HFF-Myc (cell line): ENCODE measurements at places on chromosomes 5 and 9.
A peak's percentile ranks its signal among the peaks of the same experiment; 100 is the strongest.

- no peak for DNase-seq
Observed at GRCh38 chr5:119405419-119405818, 46.9 kb upstream of the HSD17B4 start.

DNA sequence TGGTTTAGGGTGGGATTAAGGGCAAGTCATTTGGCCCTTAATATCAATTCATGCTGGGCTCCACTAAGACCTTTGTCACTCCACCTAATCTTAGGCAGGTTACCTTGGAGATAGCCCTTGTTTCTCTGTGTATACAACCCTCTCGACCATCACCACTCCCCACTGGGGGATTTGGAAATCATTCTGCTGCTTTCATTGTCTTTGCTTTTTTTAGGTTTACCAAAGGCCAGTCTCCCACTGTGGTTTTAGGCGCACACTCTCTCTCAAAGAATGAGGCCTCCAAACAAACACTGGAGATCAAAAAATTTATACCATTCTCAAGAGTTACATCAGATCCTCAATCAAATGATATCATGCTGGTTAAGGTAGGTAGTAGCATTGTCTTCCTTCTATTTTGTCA is 6.2 kb downstream of the GZMK start:
- DNase-seq = no peak

GRCh38 chr9:99051851-99052250 is 53.1 kb upstream of the TGFBR1 start:
- DNase-seq = no peak

DNA sequence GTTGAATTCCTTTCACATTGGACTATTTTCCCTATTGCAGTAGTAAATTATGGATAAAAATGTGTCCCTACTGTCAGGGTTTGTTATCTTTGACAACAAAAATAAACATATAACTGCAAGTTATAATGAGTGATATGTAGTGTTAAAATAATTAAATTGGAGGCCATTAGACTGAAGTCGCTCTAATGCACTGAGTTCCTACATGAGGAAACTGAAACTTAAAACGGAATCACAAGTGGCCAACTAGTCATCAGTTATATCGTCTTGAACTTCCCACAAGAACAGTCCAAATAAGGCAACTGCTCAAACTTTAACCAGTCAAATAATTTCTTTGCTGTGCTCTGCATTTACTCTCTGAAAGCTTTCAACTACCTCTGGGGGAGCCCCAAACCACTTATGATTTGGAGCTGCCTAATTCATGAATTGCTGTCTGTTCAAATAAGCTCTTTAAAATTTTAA is 2.1 kb upstream of the IFT74 start:
- DNase-seq = no peak

GRCh38 chr9:136140966-136141365 is 22.3 kb upstream of the TMEM250 start:
- DNase-seq = no peak

DNA sequence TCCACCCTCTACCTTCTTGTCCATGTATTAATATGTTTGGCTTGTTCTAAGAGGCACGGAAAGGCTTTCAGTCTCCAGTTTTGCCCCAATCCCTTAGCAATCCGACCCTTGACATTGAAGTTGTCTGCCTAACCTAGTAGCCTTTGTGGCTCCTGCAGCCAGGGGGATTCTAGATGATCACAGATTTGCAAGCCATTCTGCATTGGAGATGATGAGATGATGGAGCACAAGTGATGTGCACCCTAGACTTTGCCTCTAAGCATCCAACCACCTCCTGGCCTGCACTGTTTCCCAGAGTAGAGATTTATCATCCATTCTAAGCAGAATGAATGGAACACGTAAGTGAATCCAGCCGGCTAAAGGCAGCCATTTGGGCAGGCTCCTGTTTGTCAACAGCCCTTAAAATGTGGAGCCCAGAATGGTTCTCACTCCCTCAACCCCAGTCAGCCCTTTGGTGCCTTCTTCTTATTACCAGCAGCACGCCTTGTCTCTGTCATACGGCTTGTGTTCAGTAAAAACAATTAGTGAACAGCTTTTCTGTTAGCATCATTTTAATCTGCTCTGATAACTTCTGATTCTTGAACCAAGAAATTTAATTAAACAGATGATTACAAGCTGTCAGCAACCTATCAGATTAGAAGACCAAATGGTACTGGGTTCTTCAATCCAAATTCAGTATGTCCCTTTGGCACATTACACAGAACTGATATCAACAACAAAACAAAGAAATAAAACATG is 5.7 kb upstream of the TRAF1 start:
- no peak for DNase-seq

DNA sequence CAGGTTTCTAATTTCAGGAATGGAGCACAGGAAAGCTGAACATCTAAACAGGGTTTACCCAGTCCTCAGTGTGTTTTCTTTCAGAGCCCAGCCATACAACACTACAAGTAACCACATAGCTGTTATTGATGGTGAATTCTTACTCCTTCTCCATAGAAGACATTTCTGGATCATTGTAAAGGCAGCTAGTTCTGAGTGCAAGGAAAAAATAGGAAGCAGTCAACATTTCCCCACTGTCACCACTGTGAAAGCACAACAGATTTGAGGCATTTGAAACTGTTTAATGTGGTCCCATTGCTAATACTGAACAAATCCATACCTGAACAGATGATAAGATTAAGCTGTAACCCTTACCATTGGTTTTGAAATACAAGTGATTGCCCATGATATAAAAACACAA is 145.0 kb upstream of the PCA3 start:
- no peak for DNase-seq

- DNase-seq = no peak
Observed at GRCh38 chr9:127910613-127911205, 6.1 kb downstream of the ST6GALNAC4 start.

GRCh38 chr9:69918322-69918721 is 97.7 kb downstream of the CFAP95 start:
- no peak for DNase-seq

GRCh38 chr5:143217804-143218160 is 185.7 kb downstream of the NR3C1 start:
- no peak for DNase-seq

DNA sequence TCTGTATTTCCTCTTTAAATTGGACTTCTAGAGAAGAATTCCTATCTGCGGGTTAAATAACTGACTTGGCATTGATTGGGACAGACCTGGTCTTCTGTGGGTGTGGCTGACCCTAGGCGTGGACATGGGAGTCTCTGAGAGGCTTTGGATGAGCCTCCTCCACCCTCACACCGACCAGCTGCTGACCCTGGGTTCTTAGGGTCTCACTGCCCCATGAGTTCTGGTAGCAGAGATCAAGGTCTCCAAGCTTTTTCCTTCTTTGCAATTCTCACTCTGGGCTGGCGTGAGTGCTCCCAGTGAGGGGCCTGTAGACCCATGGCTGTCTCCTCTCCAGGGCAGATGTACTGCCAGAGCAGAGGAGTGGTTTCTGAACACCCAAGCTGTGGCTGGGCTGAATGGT is 41.6 kb upstream of the PITX1 start:
- no peak for DNase-seq

DNA sequence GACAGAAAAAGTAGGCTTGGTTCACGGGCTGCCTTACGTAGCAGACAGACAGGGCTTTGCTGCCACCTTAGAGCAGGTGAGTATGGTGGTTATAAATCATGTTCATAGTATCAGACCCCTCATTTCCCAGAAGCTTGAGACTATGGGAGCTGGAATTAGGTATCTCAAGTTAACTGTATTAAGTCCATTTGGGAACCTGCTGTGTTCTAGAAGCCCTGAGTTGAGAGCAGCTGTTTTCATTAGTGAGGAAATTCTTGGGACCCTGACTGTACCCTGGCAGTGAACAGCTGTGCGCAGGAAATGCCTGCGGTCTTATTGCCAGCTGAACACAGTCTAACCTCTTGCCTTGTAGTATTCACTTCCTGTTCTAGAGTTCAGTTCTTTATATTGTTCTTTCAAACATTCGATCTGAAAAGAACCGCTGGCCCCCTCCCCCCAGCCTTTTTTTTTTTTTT is 29.8 kb downstream of the UGCG start:
- DNase-seq = peak; percentile 74
